Thymus (tissue), 14 donors: ENCODE measurements at places on chromosomes 7 and 10.

DNA sequence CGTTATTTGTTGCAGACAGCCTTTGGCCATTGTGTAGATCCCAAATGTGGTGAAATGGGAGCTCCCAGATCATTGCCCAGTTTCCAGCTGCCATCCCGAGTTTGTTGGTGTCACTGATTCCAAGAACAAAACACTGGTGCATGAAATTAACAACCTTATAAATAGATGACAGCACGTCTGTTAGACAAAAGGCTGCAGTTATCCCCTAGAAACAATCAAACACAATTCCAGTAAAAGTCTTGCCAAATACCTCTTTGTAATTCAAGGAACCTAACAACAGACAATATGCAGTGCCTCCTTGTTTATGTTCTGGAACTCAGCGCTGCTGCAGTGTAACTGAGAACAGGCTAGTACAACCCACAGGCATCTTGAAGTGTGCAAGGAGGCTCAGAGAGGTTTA lies 404.5 kb downstream of the PAXIP1 start:
- DNase-seq: no peak

- DNase-seq: no peak
Observed at GRCh38 chr10:124697837-124698544, 46.2 kb downstream of the FAM53B start.

GRCh38 chr7:22278660-22279059 lies 78.3 kb downstream of the RAPGEF5 start:
- DNase-seq: no peak

GRCh38 chr10:29590915-29591650 lies 43.7 kb downstream of the SVIL start:
- DNase-seq: no peak

DNA sequence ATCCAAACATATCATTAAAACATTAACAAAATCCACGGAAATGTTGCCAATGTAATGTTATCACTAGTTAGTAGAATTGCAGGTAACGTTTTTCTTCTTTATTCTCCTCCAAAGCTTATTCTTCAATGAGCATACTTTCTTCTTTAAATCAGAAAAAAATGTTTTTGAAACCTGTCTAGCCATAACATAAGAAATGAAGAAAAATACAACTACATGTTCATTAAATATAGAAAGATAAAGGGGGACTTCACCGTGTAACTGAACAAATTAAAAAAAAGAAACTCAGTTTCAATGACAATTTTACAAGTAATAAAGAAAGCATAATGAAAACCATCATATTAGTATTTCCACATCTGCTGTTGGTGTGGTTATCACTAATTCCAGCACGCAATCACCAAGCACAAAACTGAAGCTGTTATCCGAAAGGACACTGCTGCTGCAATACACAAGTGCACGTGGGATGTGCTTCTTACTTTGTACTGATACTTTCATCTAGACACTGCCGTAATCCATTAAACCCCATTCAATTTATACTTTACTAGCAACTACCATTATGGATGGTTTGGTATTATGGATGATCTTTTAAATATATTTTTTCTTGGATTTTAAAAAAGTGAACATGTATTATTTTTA lies 9.6 kb downstream of the ESYT2 start:
- DNase-seq: no peak

GRCh38 chr7:16025696-16026095 lies 339.2 kb upstream of the MEOX2 start:
- DNase-seq: no peak

DNA sequence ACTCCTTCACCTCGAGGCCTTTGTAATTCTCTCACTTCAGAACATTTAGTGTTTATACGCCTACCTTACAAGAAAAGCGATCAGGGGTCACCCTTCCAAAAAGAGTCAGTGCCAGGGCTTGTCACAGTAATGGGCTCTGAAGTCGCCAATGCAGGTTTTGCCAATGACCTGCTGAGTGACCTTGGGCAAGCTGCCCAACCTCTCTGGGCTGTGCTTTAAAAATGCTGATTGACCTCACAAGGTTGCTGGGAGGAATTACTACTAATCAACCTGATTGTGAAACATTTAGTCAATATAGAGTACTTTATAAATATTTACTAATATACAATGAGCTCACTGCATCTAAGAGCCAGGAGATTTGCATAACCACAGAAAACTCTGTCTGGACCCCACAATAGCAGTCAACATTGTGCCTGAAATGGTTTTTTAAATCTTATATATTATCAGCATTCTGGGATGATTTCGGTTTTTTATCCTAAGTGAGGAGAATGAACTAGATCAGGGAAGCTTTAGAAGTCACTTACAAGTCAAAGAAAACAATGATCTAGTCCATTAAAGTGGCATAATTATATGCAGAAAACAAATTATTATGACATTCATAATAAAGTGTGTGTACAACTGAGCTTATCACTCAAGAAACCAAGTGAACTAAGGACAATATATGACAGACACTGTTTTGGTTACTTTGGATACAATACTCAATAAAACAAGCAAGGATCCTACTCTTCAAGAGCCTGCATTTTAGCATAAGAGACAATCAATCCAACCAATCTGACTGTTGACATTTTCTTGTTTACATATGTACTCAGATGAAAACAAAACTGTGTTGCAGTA lies 290.5 kb downstream of the SORCS1 start:
- DNase-seq: no peak

GRCh38 chr7:156169474-156170370 lies 357.5 kb upstream of the SHH start:
- peak; percentile 10 for DNase-seq

DNA sequence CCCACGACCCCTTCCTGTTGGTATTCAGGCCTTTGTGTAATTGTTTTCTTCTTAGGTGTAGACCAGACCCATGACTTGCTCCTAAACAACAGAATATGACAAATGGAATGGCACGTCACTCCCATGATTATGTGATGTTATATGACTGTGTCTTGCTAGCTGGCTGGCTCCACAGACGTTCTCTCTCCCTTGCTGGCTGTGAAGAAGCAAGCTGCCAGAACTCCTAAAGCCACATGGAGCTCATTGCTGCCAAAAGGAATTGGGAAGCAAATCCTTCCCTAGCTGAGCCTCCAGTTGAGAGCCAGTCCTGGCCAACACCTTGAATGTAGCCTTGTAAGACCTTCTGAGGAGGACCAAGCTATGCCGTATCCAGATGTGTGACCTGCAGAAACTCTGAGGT lies 74.2 kb downstream of the RAB18 start:
- DNase-seq: no peak

DNA sequence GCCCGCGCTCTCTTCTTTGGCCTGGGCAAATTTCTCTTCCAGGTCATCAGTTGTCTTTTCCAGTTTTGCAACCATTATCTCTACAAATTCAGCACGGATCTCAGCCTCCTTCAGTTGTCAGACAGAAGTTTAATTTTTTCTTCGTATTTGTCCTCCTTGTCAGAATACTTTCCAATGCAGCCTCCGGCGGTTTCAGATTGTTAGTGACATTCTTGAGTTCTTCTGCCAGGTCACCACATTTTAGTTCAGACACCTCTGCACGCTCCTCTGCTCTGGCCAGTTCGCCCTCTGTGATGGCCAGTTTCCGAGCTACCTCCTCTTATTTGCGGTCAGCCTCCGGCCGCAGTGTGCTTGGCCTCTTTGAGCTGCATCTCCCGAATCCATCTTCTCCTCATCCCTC lies 32.8 kb upstream of the CPN1 start:
- no peak for DNase-seq

DNA sequence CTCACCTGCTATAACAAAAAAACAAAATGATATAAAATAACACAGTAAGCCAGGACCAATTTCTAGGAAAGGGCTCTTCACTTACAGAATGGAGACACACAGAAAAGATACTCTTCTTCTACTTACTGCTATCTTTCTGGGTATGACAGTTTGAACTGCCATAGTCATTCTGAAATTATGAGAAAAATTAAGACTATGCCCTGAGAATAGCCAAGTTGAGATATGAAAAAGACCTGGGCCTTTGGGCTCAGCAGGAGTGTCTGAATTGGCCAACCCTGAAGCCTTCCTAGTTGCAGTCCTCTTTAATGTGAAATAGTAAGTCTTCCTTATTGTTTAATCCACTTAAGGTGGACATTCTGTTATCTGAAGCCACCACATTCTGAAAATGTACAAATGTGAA lies 519.5 kb downstream of the GRID1 start:
- DNase-seq: no peak

- no peak for DNase-seq
Observed at GRCh38 chr10:86377797-86378146, 11.2 kb upstream of the GRID1 start.

GRCh38 chr7:21690705-21691104 lies 147.9 kb downstream of the DNAH11 start:
- no peak for DNase-seq

DNA sequence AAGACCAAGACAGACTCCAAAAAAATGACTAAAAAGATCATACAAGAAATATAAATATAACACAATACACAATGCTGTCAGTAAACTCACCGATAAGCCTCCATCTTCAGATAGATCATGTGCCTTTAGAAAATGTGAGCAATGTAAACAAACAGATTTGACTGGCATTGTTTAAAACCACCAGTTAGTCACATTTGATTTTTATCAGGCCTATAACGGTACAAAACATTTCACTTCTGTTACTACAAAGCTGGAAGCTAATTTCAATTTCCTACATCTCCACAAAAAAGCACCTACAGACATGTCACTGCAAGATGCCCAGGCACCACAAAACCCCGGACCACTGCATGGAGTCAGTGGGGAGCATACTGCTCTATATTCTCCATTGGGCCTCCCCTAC lies 18.9 kb downstream of the SGMS1 start:
- DNase-seq: no peak

DNA sequence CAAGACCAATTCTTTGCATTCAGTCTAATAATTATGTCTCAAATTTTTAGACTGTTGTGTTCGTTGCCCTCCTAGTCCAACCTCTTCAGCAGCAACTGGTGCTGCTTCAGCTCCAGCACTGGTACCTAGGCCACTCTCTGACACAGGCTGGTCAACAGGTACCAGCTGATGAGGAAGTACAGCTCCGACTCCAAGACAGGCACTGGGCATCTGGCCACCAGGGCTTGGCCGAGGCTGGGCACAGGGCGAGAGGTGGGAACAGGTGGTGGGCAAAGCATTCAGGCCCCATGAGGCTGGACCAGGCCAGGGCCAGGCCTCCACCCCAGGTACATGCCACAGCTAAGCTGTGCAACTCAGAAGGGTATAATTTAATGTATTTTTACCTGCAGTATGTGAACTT lies 151.5 kb upstream of the AGR3 start:
- no peak for DNase-seq

DNA sequence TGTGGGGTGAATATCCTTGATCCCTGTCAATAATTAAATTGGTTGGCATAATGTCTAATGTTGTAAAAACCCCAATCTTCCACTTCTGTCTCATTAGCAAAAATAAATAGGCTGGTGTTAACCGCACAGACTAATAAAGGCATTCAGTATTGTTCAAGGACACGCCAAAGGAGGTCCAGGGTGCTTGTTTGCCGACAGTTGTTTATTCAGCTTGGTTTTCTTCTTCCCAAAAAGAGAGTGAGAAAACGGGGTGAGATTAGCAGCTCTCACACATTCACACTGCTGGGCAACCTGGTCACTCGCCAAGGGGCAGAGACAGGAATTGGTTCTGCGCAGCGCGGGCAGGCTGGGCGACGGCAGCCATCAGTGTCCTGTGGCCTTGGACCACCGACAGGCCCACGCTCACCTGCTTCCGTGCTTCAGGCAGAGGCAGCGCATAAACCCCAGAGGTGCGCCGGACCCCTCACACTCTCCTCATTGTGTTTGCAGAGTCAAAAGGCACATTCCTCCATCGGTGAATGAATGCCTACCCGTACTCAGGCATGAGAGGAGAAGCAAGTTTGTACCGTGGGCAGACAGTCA lies 26.2 kb upstream of the LMBR1 start:
- DNase-seq: no peak

DNA sequence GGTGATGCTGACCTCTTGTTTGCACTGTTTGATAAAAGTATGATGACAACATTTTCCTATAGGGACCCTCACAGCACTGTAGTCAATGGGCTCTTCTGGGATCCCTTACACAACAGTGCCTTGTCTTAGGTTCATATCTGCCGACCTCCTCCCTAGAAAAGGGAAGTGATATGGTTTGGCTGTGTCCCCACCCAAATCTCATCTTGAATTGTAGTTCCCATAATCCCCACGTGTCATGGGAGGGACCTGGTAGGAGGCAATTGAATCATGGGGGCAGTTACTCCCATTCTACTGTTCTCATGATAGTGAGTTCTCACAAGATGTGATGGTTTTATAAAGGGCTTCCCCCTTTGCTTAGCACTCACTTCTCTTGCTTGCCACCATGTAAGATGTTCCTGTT lies 23.1 kb downstream of the ZC3HAV1 start:
- DNase-seq: no peak

- no peak for DNase-seq
Observed at GRCh38 chr10:51321980-51322379, 247.7 kb downstream of the PRKG1 start.

DNA sequence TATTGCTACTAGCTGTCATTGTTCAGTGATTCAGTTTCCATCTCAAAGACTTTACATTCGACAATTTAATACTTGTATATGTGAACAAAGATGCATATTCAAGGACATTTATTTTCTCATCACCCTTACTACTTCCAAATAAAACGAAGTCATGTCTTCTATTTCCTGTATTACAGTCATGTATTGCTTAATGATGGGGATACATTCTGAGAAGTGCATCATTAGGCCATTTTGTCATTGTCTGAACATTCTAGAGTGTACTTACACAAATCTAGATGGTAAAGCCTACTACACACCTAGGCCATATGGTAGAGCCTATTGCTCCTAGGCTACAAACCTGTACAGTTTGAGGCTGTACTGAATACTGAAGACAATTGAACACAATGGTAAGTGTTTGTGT lies 6.5 kb downstream of the C10orf95 start:
- no peak for DNase-seq

GRCh38 chr10:24771943-24772694 lies 48.4 kb upstream of the ARHGAP21 start:
- no peak for DNase-seq

- DNase-seq: no peak
Observed at GRCh38 chr7:80210400-80210799, 75.8 kb downstream of the GNAI1 start.

DNA sequence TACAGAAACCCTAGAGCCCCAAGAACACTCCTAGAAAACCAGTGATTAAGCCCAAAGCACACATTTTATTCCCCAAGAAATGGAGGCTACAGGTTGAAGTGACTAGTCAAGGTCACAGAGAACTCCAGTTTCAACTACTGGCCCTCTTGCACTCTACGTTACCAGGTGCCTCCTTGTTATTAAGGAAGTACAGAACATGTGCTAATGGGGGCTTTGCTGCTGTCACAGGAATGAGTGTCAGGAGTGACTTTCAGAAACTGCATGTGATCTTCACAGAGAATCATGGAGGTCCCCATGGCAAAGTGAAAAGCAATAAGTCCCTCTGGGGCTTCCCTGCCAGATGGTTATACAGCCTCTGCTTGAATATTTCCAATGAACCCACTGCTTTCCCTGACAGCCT lies 19.3 kb downstream of the JAZF1 start:
- DNase-seq: no peak

- DNase-seq: no peak
Observed at GRCh38 chr7:129332254-129333035, 101.8 kb upstream of the STRIP2 start.
